ENCODE measurements at places on chromosomes 11 and 22.

- no peak for DNase-seq
Measured at GRCh38 chr22:49878206-49878605, 24.6 kb downstream of the ZBED4 start.

DNA sequence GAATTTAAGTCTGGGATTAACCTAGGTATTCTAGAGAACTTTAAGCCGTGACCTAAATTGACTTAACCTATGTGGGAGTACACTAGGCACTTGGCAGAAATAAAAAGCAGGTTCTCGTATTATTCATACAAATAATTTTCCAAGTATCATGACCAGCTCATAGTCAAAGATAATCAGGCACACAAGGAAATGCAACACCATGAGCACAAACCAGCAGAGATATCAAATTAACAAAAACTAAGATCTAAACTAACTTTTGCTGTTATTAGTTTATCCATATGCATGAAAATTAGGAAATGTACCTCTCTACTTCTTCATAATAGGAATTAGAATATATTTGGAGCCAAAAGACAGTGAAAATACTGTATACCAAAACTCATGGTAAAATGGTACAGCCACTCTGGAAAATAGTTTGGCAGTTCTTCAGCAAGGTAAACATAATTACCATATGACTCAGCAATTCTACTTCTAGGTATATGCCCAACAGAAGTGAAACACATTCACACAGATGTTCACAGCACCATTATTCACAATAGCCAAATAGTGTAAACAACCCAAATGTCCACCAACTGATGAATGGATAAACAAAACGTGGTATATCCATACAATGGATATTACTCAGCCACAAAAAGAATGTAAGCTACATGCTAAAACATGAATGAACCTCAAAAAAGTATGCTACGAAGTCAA is 154.1 kb downstream of the ENTHD1 start:
- DNase-seq: no peak

DNA sequence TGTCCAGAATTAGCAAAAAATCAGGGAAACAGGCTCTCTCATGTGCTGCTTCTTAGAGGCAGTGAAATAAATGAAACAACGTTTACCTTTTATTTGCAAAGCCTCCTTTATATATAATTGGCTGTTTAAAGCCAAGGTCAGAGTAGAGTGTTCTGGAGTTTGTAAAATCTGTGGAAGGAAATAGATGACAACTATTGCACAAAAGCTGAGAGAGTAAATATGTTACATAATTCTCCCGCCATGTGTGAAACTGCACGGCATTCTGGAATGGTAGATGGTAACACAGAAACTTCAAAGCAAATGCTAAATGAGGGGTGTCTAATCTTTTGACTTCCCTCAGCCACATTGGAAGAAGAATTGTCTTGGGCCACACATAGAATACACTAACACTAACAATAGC is 51.5 kb upstream of the FGF3 start:
- DNase-seq: no peak

GRCh38 chr11:3710485-3711259 is 39.5 kb upstream of the CHRNA10 start:
- no peak for DNase-seq

GRCh38 chr11:96049426-96049825 is 125.5 kb upstream of the MTMR2 start:
- DNase-seq: no peak

- no peak for DNase-seq
Measured at GRCh38 chr22:26182723-26183122, 13.5 kb downstream of the SEZ6L start.

GRCh38 chr22:24099666-24100065 is 81.6 kb upstream of the SUSD2 start:
- DNase-seq: no peak

DNA sequence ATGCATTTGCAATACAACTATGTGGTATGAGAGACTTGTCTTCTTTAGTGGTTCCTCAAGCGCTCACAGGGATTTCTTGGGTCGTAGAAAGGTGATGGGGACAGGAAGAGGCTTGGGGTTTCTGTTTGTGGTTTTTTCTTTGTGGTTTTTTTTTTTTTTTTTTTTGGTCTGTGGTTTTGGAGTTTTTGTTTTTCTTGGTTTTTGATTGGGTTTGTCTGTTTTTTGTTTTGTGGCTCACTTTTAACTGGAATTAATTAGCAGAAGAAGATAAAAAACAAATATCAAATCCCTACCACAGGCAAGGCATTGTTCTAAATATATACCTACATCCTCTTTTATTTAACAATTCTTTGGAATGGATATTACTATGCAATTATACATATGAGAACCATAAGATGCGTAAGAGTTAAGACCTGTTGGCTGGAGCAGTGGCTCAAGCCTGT is 5.5 kb downstream of the TTC28 start:
- no peak for DNase-seq

Data from kidney capillary endothelial cell (primary cell).